T-helper 2 cell treated with Interferon-gamma antibody and Interleukin-4, amounts not matched to agents 5 μg/mL and 100 μg/mL, for 36 hours (primary cell): ENCODE measurements at places on chromosomes 1 and 21.

DNA sequence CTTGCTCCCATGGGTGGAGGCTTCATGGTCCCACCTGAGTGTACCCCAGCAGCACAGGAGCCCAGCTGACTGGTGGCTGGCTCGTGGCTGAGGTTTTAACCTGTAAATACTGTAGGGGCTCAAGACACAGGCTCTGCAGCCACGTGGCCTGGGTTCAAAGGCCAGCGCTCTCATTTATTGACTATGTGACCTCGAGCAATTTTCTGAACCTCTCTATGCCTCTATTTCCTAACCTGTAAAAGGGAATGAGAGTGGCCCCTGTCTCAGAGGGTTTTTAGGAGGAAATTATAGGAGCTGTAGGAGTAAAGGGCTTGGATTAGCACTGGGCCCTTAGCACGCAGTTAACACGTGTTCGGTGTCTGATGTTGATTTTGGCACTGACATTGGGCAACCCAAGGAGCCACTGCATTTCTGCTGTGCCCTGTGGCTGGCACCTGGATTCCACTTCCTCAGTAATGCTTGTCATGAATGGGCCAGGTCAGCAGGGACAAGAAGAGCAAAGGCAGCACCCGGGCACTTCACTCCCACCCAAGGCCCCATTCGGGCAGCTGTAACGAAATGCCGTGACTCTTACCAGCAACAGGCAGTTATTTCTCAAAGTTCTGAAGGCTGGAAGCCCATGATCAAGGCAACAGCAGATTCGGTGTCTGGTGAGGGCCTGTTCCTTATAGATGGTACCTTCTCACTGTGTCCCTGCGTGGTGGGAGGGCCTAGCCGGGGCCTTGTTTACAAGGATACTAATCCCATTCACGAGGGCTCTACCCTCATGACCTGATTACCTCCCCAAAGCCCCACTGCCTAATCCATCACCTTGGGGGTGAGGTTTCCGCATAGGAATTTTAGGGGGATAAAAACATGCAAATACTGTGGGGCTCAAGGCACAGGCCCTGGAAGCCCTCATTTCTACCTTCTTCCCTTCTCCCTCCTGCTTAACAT is 25.2 kb downstream of the ARHGEF10L start:
- DNase-seq = no peak

DNA sequence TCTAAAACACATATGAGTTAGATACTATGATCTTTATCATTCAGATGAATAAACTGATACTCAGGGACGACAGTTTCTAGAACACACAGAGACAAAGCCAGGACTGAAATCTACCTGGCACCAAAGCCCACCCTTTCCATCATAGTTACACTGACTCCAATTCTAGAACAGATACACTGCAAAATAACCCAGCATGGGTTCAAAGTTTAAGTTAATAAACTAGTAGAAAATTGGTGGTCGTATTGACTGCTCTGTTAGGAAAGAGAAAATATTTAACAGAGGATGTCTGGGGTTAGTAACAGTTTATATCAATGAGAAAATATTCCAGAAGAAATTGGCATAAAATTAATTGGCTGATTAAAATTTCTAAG is 60.8 kb upstream of the BCL9 start:
- DNase-seq = no peak

DNA sequence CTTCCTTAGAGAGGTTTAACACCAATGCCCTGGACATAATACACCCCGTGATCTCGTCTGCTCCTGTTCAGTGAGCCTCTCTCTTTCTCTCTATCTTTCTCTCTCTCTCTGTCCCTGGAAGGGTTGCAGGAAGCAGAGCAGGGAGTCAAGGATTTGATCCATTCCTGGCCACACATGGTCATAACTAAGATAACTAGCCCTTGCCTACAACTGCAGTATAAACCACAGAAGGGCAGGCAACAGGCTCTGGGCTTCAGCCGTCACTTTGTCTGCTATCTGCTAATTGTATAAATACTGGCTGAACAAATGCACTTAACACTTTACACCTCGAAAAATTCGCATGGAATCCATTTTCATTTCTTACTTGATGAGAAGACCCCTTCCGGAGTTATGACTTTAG is 357.5 kb upstream of the RUNX1 start:
- no peak for DNase-seq

GRCh38 chr1:86069757-86070145 is 86.8 kb downstream of the COL24A1 start:
- DNase-seq = no peak

DNA sequence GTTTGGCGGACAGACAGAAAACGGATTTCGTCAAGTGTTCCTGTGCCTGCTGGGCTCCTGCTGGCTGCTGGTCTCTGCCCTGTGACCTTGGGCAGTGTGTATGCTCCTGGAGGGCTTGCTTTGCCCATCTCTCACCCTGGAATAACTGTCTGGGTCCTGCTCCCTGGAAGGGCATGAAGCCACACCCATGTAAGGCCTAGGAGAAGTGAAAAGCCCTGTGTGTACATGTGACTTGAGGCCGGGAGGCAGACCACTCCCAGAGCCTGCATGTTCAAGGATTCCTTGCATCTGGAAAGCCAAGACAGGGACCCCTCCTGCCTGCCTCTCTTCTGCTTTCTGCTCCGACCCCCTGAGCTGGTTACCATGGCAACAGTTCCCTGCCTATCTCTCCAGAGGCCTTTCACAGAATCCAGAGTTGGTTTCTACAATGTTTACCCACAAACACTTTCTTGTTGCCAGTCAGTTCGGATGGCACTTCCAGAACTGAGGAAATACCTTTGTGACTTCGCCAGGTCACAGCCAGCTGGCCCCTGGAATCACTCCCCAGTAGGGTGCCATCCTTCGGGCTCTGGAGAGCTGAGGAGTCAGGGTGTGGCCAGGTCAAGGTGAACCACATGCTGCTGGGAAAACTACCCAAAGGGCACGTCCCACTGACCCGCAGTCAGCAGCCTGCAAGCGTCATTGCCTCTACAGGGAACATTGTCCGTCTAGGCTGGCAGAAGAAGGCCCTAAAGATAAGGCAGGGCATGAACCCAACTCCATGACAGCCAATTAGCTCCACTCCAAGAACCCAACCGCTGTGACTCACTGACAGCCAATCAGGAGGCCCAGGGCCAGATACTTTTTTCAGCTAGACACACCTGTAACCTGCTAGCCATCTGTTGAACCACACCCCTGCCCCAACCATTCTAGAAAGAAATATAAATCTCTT is 14.7 kb upstream of the GPR37L1 start:
- DNase-seq = no peak

DNA sequence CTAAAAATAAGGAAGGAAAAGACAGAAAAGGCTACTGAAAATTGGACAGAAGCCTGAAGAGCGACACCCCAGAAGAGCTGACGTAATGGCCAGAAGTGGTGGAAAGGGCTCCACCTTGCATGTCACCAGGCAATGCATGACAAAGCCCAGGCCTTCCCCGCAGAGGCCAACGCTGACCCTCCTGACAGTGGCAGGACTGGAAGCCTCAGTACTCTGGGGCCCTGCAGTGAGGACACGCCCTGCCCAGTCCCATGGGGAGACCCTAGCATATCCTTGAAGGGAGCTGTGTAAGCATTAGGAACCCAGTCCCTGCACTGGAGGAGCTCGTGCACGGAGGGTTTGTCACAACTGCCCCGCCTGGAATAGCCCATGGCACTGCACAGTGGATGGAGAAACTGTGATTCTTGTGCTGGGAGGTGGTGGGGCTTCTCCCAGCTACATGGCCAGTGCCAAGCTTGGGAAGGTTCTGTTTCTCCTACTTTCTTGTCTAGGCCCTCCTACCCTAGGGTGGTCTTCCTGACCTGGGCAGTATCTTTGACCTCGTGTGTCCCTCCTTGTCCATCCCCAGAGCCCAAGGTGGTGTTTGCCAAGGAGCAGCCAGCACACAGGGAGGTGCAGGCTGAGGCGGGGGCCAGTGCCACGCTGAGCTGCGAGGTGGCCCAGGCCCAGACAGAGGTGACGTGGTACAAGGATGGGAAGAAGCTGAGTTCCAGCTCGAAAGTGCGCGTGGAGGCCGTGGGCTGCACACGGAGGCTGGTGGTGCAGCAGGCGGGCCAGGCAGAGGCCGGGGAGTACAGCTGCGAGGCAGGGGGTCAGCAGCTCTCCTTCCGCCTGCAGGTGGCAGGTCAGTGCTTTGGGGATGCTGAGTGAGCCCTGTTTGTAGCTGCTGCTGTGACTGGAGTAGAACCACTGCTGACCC is 60.4 kb downstream of the OBSCN start:
- no peak for DNase-seq

DNA sequence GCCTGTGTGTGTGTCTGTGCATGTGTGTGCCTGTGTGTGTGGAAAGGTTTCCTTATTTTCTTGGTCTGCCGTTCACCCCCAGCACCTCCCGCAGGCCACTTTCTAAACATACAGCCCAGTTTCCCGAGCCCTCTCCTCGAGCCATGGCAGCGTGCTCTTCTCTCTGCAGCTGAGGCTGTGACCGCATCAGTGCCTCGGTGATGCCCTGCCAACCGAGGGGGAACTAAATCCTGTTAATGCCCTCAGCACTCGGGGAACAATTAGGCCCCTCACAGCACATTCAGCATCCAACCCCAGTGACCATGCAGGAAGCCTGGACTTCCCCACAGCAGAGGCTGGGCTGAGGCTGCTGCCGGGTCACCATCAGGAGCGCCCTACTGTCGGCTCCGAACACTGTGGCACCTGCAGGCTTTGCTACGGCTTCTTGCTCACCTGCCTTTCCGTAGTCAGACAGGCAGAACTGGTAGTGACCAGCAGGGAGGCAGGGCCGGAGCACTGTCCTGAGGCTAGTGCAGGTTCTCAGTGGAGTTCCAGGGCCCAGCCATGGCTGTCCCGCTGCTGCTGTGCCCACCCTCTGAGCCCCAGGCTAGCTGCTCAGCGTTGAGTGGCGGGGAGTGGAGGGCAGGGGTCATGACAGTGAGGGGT is 8.1 kb downstream of the GPR137B start:
- no peak for DNase-seq

GRCh38 chr1:39021426-39021825 is 4.7 kb upstream of the NDUFS5 start:
- DNase-seq = no peak

DNA sequence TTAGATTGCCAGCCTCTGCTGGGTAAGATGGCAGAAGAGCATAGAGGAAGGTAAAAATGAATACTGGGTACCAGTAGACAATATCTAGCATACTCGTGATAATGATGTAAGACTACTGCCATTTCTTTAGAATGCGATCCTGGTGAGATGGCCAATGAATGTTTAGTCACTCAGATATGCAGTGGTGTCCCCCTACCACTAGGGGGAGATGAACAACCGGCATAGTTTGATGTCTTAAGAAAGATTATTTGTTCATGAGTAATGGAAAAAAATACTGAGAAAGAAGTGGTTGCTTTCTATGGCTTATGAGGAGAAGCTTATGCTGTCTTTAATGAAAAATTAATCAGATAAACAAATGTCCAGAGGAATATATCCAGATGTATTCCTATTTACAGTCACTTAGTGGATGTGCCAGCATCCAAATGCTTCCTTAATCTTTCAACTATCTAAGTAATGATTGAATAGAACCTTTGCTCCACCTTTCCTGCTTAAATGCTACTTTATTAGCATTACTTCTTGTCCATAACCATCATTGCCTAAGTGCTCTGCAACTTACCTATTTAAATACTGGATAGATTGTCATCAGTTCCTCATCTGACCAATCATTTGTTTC is 256.6 kb downstream of the ST6GALNAC3 start:
- peak; percentile 17 for DNase-seq

DNA sequence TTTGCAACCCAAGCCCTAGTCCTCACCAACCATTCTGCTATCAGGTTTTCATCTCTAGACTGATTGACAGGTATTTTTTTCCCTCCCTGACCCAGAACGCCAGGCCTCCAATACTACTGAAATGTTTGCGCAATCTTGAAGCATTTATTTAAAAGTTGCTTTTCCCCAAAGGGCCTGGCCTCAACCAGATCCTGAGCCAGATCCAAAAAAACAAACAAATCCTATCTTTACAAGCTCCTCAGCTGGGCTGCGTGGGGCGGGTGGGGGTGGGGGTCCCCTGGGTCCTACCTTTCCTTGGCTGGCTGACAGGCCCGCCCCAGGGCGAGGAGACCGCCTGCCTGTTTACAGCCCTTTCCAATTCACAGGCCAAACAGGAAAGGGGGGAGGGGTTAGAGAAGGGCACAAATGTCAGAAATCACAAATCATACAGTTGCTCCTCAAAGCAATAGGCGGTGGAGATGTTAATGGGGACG is 98.8 kb downstream of the FOXD2 start:
- DNase-seq = no peak

DNA sequence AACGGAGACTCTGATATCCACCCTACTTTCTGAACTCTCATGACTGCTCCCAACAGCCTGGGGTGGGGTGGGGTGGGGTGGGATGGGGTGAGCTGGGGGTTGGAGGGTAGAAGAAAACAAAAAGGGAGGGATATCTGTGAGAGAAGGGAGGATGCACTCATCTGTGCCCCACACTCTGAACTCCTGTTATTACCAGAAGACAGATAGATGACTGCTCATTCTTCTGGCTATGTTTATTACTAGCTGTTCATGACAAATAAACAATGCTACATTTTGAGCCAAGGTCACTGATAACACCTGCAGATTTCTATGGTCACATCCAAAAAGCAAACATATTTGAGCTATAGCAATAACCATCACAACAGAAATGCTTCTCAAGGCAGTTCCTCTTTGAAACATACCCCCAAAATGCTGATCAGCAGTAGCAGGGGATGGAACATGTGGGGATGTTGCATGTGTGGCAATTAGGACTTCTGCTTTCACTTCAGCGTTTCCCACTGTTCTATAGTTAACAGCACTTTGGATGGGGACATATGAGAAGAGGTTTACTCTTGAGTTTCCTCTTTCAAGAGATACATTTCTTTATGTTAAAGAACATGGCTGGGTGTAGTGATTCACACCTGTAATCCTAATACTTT is 43.3 kb downstream of the GPR3 start:
- DNase-seq = no peak

- DNase-seq = no peak
These were observed 137.1 kb downstream of the PIK3R3 start for GRCh38 chr1:45995298-45995697.

DNA sequence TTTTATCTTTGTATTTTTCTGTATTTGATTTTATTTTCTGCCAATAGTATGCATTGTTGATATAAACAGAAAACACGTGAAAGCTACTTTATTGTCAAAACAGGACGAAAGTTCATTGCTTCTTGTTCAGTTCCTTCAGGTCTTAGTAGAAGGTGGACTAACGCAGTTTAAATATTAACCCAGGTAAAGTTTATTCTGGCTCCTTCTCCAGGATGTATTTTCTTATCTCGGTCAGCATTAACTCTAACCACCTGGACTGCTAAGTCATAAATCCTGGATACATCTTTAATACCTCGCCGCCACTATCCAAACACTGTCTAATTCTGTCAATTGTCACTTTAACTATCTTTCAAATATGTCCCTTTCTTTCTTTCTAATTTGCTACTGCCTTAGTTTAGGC is 5.7 kb upstream of the SOAT1 start:
- no peak for DNase-seq

- DNase-seq = no peak
These were observed 215.1 kb downstream of the NCAM2 start for GRCh38 chr21:21213297-21213696.

GRCh38 chr1:226111098-226111882 is 48.8 kb downstream of the H3-3A start:
- no peak for DNase-seq

GRCh38 chr1:236123563-236123962 is 18.8 kb upstream of the GPR137B start:
- DNase-seq = no peak
